ENCODE measurements at places on chromosomes 6 and 20.

- no peak for DNase-seq
Measured at GRCh38 chr6:60867548-60867947, 1418.5 kb downstream of the KHDRBS2 start.

DNA sequence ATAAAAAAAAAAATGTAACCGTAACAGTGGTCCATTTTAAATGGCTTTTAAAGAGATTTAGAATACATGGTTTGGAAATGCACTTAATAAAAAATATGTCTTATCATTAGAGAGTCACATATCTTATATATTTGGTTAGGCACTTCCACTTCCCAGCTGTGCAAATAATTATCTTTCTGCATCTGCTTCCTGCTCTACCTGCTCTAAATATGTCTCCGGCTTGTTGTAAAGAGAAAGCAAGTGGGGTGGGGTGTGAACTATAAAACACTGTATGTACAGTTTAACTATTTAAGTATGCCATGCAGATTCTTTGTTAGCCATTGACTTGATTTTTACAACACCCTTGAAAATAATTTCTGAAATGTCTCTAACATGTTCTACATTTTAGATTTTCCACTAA, 106.3 kb downstream of the NKAIN2 start:
- no peak for DNase-seq

GRCh38 chr20:31851240-31851955, 6.0 kb upstream of the FOXS1 start:
- no peak for DNase-seq

DNA sequence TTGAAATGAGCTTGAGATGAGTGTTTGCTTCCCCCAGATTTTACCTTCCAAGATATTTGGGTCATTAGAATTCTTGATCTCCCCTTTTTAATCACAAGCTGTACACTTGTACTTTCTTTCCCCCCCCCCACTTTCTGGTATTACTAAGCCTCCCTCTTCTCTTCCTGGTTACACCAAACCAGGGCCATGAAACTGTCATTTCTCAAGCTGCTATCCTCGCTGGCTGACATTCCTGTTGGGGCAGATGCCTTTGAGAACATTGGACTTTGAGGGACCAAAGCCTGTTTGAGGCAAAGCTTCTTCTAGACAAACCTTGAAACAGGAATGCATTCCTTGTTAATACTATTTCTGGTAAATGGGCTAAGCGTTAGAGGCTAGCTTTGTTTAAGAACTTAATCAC, 32.3 kb upstream of the MAP3K7 start:
- DNase-seq = no peak

- DNase-seq = no peak
Measured at GRCh38 chr6:139344186-139344963, 30.1 kb downstream of the CITED2 start.

GRCh38 chr20:869606-870005, 36.1 kb downstream of the FAM110A start:
- no peak for DNase-seq

DNA sequence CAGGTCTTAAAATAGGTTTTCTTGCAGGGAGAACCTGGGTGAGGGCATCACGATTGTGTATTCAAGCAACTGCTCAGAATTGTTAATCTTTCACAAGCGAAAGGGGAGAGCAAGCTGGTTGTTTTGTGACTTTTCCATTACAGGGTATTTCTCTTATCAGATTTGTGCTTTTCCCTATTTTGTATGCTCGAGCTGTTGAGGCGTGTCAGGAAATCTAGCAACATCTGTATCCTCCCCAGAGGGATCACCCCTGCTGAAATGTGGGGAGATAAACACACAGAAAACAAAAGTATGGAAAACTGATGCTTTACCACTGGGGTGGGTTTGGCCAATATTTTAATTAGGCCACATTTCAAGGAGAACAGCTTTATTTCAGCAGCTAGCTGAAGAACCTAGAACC, 187.0 kb downstream of the DTNBP1 start:
- DNase-seq = no peak

DNA sequence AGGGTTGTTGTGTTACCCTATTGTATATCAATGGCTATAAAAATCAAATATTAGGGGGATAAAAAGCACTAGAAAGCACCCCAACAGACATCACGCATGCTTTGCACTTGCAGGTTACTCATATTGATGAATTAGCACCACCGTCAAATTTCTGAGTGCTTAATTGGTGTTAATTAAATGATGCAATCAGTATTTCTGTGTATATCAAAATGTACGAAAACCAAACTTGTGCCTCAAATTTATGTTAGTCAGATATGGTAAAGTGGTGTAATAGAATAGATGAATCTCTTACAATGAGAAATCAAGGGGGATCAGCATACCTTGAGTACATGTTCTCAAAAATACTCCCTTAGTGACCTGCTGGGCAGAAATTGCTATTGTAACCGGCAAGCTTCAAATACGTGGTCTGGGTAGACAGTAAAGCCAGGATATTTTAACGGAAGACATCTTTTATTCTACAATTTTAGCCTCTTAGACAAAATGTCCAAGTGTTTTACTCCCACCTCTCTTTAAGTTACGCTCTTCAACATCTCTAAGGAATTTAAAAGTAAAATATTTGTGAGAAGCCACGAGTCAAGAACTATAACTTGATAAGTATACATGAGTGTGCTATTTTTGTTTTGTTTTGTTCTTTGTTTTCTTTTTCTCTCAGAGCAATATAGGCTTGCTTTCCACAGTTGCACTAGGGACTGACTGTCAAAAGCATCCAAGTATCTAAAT, 166.0 kb downstream of the QKI start:
- DNase-seq = no peak

- no peak for DNase-seq
Measured at GRCh38 chr6:8539453-8539852, 104.1 kb upstream of the SLC35B3 start.

- no peak for DNase-seq
Measured at GRCh38 chr6:158514176-158514575, 45.7 kb upstream of the TMEM181 start.

- no peak for DNase-seq
Measured at GRCh38 chr6:109194880-109195279, 99.6 kb downstream of the CEP57L1 start.

DNA sequence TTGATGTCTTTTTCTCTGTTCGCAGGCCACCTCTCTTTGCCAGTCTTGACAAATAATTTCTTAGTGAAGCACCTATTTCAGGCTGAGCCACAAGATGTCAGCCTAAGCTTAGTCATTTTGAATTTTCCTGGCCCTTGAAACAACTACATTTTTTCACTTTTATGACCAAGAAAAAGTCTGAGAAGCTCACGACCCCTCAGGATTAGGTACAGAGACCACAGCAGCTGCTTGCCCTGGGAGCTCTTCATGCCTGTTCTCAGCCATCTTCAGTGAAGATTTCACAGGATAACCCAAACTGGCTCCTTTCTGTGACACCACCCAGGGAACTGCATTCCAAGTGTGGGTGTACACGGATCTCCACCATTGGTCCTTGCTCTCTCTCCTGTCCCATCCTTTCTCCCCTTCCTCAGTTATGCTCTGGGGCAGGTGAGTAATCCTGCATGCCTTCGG, 38.4 kb upstream of the SPTLC3 start:
- no peak for DNase-seq

- no peak for DNase-seq
Measured at GRCh38 chr6:167866642-167867041, 39.9 kb downstream of the AFDN start.

DNA sequence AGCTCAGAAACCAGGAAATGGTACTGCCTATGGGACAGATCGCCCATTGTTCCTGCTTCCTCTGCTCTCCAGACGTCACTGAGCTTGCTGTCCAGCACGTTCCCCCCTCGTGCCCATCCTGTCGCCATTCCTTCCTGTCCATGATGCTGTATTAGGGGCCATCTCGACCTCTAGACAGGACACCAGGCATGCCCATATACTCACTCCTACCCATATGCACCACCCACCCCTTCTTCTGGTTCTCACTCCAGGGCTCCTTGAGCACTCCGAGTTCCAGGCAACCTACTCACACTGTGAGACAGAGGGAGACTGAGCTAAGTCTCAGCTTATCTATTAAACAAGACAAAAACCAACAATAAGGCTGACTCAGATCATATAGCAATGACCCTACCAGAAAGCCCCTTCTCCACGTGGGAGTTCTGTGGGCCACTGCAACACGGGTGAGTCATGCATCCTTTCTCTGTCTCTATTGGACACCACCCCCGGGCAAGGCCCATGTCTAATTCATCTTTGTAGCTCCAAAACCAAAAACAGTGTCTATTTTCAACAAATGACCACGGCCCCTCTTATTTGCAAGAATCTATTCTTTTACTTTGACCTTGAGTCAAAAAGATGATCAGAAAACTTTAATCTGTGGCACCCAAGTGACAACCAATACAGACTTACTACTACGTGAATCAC, 65.7 kb downstream of the PSMG4 start:
- peak; percentile 48 for DNase-seq

GRCh38 chr6:144013486-144013909, 5.4 kb upstream of the PLAGL1 start:
- DNase-seq = no peak

GRCh38 chr6:45806172-45806571, 209.5 kb downstream of the CLIC5 start:
- DNase-seq = no peak

GRCh38 chr6:39432330-39433025, 110.0 kb upstream of the KCNK16 start:
- DNase-seq = no peak

DNA sequence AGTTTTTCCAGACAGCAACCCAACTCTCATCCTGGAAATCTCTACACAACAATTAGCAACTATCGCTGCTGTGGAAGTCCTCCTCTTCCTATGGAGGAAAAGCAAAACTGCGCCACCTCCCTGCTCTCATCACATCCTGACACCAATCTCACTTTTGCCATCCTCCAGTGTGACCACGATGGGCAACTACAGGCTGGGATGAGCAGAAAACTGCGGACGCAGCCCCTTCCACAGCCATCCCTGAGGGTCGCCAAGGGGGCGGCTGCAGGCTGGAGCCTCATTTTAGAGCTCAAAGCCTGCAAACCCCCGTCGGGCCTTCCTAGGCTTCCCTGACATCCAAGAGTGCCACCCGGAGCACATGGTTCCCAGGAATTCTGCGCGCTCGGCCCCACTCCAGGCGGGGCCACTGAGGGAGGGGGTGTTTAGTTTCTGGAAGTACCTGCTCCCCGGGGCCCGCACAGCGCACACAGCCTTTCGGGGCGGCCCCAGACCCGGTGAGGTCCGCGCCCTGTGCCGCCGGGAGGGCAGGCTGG, 1.2 kb downstream of the TCFL5 start:
- DNase-seq = no peak

- no peak for DNase-seq
Measured at GRCh38 chr6:5025911-5026819, 22.3 kb upstream of the RPP40 start.

- DNase-seq = no peak
Measured at GRCh38 chr20:62577490-62577836, 64.8 kb upstream of the SLCO4A1 start.

GRCh38 chr6:25537349-25538018, 114.5 kb upstream of the SCGN start:
- DNase-seq = no peak

DNA sequence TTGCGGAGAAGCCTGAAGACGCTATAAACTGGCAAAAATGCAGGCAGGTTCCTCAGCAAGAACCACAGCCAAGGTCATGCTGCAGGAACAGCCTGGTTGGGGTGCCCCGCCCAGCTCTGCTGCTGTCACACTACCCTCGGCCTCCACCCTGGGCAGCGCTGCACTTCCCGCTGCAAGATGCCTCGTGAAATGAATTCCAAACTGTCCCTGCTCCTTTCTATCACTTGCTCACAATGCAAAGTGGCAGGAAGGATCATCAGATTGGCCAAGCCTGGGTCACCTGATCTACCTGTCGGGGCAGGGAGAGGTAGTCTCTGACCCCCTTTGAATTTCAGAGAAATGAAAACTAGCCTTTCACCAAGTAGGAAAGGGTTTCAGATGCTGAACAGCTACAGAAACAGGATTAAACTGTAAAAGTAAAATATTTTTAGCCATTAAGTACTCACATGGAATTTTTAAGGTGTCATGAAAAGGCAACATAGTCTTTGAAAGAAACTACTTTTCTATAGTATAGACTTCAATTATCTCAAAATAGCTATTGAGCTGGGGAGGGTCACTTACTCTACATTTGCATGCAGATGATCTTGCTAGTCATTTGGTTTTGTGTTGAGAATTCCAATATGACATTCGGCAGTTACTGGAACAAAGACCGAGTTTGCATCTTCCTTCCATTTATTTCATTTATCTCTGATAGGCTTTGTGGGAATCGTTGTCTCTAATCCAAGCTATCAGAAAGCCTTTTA, 236.4 kb upstream of the ASCC3 start:
- no peak for DNase-seq

DNA sequence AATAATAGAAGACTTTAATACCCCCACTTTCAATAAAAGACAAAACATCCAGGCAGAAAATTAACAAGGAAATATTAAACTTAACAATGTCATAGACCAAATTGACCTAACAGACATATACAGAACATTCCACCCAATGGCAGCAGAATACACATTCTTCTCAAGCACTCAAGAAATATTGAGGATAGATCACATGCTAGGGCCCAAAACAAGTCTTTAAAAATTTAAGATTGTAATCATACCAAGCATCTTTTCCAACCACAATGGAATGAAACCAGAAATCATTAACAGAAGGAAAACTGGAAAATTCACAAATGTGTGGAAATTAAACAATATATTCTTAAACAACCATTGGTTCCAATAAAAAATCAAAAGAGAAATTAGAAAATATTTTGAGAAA, 161.0 kb downstream of the COL12A1 start:
- DNase-seq = no peak

DNA sequence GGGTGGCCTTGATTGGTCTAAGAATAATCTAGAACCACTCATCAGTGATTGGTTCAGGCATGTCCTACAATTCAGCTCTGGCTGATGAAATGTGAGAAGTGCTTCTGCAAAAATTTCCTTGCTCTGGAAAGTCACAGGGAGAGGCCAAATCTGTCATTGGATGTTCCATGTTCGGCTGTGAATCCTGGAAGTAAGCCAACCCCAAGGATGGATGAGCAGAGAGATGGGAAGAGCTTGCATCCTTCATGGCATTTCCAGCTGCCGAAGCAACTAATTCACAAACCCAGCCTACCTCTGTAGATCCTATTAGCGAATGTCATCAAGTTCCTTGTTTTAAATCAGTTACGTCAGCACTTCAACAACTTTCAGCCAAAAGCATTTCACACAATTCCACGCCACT, 187.2 kb upstream of the SOX4 start:
- no peak for DNase-seq

GRCh38 chr6:169158174-169158573, 95.5 kb downstream of the THBS2 start:
- no peak for DNase-seq

DNA sequence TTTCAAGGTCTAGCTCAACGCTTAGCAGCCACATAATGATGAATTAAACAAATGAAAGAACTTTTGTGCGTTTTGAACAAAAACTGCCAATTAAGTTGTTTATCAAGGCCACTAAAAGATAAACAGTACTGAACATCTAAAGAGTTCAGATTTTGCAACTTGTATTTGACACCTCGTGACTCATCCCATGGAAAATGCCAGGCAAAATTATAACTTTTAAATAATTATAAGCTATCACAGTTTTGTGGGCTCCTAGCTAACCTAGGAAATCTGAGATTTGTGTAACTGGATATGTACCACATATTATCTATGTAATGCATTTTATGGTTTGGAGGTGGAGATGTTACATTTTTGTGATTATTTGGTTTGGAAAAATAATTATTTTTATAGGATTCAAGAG, 9.6 kb upstream of the BAG2 start:
- no peak for DNase-seq

GRCh38 chr6:96777113-96777512, 60.2 kb downstream of the GPR63 start:
- DNase-seq = no peak
